ENCODE measurements at places on chromosomes 3 and 15.

- no peak for DNase-seq
These were observed 7.2 kb upstream of the ENTPD3 start for GRCh38 chr3:40379674-40380306.

DNA sequence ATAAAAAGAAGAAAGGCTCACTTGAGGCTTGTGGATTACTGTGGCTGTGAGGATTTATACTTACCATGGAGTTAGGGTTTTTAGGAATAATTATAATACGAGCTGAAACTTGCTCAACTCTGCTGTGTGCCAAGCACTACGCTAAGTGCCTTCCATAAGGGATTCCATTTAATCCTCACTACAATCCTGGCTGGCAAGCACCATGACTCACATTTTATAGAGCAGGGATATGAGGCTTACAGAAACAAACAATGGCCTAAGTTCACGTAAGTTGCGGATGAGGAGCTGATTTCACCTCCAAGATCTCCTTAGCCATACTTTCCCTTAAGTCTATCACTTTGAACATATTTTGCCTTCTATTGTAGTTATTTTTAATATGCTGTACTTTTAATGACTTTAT, 43.9 kb upstream of the ARL8B start:
- no peak for DNase-seq

DNA sequence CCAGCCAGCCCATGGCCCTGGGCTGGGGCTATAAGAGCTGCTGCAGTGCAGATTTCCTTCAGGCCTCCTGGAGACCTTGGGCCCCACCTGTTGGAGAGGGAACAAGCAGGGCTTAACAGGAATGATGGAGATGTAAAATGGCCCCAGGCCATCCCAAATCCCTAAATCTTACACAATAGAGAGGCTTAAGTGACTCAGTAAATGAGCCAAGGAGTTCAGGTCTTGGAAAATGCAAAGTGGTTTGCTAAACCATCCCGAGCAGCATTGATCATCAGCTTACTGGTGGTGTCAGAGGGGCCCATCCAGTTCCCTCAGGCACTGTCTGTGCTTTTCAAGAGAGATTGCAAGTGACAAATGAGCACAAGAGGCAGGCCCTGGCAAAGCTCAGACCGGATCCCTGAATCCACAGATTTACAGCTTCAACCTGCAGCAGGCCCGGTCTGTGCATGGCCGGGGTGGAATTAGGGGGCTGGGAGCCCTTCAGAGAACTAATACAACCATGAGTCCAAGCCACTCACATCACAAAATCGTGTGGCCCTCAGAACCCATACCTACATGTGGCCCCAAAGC, 325.4 kb downstream of the UACA start:
- DNase-seq, result no peak

DNA sequence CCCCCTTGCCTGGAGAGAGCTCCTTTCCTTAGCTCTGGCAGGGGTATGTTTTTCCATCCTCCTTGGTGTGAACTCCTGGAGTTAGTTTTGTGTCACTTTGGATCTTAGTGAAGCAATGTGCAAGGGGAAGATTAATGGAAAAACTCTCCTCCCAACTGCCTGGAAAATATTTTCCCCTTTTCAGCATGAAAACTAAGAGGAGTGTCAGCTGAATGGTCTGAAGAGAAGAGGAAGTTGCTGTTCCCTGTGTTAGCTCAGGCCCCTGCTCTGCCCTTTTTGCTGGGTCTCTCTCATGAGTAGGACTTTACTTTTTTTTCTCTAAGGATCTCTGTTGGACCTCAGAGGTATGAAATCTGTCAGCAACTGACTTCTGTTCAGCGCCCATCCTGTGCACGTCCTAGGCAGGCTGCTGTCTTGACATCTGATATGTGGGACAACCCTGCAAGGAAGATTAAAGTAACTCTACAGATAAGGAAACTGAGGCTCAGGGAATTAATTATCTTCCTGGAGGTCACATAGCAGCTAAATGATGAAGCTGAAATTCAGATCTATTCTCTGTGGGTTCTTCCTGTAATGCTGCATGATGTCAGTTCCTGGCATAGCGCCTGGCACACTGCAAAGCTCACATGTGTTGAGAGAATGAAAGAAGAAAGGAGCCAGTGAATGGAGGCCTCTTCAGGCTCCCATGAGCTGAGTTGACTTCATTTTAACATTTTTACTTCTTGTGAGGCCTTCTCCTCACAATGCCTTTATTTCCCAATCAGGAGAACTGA, 109.7 kb upstream of the GALNT15 start:
- no peak for DNase-seq

DNA sequence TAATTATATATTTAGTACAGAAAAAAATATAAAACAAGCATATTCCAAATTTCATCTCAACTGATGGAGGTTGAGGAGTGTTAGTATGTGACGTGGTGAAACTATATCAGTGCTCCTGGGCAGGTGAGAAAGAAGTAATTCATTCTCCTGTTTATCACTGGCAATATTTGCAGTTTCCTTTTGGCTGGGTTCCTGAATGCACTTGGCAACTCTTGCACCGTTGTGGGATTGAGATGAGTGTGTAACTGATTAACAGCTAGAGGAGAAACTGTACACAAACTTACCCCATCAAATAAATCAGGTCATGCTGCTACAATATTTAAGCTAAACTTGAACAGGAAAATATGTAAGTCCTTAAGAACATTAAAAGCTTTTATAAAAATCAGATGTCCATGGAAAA, 2.1 kb upstream of the ATP13A4 start:
- no peak for DNase-seq

Data from NCI-H2107 (cell line).